Stimulated activated CD8-positive, alpha-beta memory T cell treated with anti-CD3 and anti-CD28 coated beads, Interleukin-4, amount 100 ng/mL, for 1 hour (primary cell): ENCODE measurements at places on chromosomes 13 and 19.

DNA sequence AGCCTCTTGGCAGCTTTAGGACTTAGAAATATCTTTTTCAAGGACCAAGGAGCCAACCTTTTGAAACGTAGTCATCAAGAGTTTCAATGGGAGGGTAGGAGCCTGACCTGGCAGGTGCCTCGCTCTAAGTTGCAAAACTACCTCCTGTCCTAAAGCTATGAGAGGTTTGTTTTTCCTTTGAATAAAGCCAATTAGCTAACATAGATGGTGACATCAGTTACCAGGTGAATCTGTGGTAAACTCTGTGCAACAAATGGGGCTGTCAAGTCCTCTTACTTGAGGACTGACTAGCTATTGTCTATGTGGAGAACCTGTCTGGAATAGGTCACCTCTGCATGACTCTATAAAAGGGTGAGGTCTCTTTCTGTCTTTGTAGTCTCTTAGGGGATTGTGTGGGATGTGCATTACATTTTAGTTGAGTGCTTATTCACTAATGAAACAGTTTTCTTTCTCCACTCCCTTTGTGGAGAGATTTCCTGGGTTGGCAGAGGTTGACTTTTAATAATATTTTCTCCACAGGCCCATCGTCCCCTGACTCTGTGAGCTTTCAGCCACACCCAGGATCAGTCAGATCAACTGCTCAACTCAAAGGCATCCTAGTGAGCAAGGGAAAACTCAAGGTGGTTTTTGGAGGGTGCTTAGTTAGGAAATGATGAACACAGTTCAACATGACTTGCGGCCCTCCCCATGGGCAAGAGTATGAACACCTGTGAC lies 9.9 kb downstream of the ARL11 start:
- DNase-seq: no peak

DNA sequence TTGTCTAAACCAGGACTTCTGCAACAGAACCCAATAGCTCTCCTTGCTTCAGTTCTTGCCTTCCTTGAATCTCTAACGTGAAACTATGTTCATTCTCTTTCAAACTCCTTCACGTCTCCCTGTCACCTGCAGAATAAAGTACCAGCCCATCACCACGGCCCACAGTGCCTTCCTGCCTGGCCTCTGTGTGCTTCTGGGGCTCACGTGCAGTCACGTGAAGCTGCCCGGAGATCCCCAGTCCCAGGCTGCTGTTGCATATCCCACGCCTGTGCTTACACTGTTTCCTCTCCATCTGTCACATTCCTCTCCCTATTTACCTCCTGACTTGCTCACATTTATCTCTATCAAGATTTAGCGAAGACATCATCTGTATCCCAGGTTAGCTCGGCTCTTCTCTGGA lies 102.8 kb downstream of the STARD13 start:
- no peak for DNase-seq

DNA sequence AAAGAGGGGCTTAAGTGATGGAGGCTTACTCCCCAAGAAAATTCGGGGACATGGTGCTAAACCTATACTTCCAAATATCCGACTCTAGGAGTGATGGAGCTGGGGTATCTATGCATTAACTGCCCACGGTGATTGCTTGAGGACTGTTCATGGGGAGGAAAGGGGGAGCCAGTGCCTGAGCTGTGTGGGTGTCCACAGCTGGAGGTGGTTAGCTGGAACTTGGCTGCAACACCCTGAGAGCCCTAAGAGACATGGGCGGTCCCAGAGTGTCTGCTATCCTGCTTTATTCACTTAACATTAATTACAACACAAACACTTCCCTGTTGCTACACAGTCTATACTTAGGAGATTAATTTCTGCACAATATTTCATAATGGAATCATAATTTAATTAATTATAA lies 28.1 kb upstream of the POMP start:
- no peak for DNase-seq

DNA sequence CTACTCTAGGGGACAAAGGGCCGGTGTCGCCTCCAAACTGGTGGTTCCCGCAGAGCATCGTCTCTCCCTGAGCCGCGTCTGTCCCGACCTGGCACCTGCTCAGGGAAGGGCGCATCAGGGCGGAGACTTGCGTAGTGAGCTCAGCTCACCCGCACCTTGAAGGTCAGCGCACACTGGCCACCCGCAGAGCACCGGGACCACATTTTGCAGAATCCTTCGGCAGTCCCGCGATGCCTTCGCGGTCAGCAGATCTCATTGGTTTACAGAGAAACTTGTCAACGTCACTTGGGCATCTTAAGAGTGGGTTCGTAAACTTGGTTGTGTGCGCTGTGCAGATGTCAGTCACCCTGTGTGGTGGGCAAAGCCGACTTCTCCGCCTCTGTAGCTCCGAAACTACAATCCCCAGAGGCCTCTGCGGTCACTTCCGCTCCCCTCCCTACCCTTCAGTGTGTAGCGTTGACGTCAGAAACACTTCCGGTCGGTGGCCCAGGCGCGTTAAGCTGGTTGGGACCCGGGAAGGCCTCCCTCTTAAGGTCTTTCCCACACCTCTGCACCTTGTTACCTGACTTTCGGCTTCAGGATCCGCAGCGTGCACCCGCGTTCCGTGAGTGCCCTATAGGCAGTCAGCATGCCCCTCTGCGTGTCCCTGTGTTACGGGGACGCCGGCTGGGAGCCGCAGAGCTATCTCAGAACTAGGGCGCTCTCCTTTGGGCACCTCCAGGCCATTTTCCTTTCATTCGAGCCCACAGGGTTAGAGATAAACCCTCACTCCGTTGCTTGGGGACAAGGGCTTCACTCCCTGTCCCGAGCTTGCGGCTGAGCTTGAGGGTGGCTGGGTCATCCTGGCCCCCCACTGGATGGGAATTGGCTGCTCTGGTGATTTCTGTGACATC lies 36.5 kb upstream of the ZNF527 start:
- DNase-seq: peak; percentile 58

GRCh38 chr13:41402691-41403511 lies 54.4 kb upstream of the RGCC start:
- no peak for DNase-seq

GRCh38 chr13:99774644-99775043 lies 196.9 kb downstream of the ZIC5 start:
- no peak for DNase-seq

- DNase-seq: no peak
Measured at GRCh38 chr13:74040200-74040599, 94.0 kb downstream of the KLF12 start.

DNA sequence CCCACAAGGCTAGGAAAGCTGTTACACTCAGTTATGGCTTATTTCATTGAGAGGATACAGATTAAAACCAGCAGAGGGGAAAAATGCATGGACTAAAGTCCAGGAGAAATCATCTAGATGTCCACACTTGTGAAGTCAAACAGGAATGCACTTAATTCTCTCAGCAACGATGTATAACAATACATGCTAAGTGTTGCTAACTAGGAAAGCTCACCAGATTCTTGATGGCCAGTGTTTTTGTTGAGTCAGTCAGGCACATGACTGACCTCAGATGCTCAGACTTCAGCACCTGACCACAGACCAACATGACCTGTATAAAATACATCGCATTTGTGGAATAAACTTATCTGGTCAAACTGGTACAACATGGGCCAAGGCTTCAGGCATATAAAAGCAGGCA lies 470.2 kb upstream of the PRR20A start:
- no peak for DNase-seq

DNA sequence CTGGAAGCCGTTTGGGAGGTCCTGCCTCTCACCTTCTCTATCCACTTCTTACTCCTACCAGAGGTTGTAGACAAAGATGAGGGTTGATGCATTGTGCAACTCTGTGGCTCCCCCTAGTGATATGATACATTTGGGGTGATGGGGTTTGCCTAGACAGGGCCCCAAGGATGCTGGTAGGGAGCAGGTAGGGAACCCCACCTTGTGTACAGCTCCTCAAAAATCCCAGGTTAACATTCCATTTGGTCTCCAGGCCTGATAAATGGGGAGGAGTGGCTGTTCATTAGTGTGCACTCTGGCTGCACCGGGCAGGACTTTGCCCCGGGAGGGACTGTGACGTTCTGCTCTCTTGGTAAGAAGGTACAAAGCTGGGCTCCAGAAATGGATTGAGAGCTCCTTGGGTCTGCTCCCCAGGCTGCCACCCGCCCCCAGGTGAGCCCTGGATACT lies 19.2 kb downstream of the SIGLEC8 start:
- DNase-seq: no peak

- DNase-seq: no peak
Measured at GRCh38 chr19:7874076-7874896, at the start of gene PRR36. Gene PRR36 (minus strand): TSS chr19:7874390. CDS start chr19:7873689, 701 bp downstream.

GRCh38 chr19:35231956-35232645 lies 3.6 kb upstream of the FAM187B start:
- DNase-seq: no peak

DNA sequence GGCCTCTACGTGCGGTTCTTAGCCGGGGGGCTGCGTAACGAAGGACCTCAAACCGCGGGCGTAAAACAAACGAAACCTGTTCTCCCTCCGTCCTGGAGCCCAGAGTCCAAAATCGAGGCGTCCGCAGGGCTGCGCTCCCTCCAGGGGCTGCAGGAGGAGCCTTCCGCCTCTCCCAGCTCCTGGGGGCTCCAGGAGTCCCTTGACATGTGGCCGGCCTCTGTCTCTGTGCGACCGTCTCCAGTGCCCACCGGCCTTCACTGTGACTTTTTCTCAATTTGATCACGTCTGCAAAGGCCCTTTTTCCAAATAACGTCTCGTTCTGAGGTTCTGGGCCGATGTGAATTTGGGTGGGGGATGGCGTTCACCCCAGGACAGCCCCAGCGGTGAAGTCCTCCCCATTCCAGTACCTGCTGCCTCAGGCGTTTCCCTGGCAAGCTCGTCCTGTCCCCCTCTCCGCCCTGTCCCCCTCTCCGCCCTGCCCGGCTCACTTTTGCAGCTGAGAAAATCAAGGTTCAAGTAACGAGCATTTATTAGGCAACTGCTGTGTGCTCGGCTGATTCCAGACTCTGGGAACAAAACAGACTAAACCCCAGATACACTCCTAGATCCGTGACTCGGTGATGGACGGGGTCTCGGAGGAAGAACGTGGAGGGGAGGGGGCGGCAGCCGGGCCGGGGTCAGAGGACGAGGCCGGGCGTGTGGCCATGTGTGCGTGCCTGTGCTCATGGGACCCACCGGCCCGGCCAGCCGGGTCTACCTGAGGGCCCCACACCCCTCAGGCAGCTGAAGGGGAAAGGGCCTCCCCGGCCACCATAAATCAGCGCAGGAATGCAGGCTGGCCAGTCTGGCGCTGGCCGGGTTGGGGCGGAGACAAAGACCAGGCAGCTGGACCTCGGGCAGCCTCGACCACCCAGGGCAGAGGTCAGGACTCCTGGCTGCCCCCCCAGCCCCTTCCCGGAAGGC lies 28.1 kb upstream of the WDR18 start:
- DNase-seq: no peak
